Lung microvascular endothelial cell (primary cell): ENCODE measurements at places on chromosomes 12 and 14. TPM values are rescaled to one million over a fixed set of nuclear protein-coding genes. Genes with fewer than 3 reads are reported as not detected.
A peak's percentile ranks its signal among the peaks of the same experiment; 100 is the strongest.

DNA sequence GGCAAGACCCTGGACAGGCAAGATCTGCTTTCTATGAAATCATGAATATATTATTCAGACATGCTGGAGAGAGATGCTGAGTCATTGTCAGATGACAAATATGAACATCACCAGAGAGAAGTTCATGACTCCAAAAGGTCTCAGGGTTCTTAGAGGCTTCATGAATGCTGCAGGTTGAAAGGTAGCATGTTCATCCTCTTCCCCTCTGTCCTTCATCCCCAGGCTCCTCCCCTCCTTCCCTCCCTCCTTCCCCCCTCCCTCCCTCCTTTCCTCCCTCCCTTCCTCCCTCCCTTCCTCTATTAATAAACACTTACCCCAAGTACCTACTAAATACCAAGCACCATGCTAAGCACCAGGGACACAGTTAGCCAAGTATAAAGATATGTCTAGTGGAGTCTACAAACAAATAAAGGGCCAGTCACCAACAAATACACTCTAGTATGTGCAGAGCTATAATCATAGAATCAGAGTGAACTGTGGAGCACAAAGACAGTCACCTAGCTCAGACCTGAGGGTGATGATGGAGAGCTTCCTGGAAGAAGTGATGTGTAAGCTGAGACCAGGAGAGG, 46.2 kb downstream of the RPH3A start:
- DNase-seq: peak; percentile 73

DNA sequence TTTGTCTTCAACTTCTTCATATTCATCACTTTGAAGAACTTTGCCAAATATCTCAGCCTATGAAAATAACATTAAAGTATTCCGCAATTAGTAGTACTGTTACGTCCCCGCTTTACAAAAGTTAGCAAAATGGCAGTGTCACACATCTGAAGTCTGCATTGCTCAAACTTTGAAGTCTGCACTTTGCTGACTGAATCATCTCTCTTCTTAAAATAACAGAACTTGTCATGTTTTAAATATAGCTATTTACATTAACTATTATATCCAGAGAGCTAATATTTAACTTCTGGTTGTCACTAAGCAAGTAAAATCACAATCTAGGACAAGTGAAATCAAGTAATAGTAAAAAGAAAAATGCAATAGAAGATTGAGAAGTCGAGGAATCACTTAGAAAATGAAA, 34.5 kb downstream of the IPO8 start:
- DNase-seq: no peak

- no peak for DNase-seq
Measured at GRCh38 chr12:65532764-65533163, 254.3 kb downstream of the MSRB3 start.

GRCh38 chr12:98439981-98440581, 75.3 kb upstream of the TMPO start:
- peak; percentile 91 for DNase-seq

GRCh38 chr12:50862316-50862715, 19.6 kb downstream of the TMPRSS12 start:
- DNase-seq: peak; percentile 16

ESRRB gene
- not detected in 2 replicates for total RNA-seq

MCRS1 gene
- 42.9 and 44.2 TPM in 2 replicates for total RNA-seq
